ENCODE measurements at places on chromosomes 12 and 14.

DNA sequence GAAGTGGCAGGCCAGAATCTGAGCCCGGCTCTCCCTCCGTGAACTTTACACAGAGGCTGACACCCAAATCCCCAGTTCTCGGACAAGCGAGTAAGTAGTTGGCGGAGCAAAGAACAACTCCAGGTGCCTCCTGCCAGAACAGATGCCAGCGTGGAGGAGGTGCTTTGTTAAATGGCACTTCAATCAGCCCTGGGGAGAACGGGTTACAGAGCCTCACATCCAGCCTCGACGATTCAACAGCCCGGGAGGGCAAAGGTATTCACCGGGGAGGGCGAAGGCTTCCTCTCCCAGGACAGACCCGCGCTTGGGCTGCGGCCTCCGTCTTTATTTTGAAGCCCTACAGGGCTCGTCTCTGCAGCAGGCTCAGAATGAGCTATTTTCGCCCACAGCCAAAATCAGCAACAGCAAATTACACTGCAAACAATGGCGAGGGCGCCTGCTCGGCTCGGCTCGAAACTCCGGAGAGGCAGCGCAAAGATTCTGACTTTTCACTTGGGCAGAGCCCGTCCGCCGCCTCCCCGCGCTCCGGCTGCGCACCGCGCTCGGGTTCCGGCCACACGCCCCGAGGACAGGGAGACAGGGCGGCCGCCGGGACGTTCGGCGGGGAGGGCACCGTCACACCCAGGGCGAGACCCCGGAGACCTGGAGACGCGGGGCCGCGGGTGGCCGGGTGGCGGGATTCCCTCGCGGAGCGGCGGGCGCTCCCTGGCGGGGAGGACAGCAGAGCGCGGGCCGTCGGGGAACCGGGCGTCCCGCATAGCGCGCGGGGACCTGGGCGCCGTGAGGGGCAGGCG, 811 bp downstream of the TMCC3 start:
- H3K36me3 ChIP-seq, result no peaks in the 10 kb centered on the region
- DNase-seq, result peak; percentile 71
- H3K27me3 ChIP-seq, result no peaks in the 10 kb centered on the region
- H3K4me1 ChIP-seq, result peaks cover 15% of the 10 kb centered on the region
- H3K4me3 ChIP-seq, result peak overlapping the region; percentile 73

GRCh38 chr12:71541583-71541982, 102.0 kb downstream of the LGR5 start:
- no peaks in the 10 kb centered on the region for H3K4me1 ChIP-seq
- no peaks in the 10 kb centered on the region for H3K36me3 ChIP-seq

DNA sequence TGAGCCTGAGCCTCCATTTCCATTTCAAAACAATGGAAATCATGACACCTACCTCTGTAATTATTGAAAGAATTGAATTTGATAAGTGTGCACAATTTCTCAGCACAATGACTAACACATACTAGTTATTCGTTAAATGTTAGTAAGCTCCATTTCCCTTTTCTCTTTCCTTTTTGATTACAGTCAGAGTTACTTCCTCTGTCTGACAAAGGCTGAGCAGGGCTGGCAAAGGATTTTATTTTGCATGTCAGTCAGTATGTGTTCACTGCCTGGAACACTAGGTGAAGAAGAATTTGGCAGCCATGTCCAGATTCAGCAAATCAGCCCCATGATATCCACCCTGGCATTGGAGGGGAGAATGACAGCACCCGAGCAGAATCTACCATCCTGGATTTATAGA, 12.2 kb upstream of the RHOJ start:
- no peak for DNase-seq
- H3K27me3 ChIP-seq, result no peaks in the 10 kb centered on the region
- H3K4me1 ChIP-seq, result no peaks in the 10 kb centered on the region
- H3K36me3 ChIP-seq, result no peaks in the 10 kb centered on the region

DNA sequence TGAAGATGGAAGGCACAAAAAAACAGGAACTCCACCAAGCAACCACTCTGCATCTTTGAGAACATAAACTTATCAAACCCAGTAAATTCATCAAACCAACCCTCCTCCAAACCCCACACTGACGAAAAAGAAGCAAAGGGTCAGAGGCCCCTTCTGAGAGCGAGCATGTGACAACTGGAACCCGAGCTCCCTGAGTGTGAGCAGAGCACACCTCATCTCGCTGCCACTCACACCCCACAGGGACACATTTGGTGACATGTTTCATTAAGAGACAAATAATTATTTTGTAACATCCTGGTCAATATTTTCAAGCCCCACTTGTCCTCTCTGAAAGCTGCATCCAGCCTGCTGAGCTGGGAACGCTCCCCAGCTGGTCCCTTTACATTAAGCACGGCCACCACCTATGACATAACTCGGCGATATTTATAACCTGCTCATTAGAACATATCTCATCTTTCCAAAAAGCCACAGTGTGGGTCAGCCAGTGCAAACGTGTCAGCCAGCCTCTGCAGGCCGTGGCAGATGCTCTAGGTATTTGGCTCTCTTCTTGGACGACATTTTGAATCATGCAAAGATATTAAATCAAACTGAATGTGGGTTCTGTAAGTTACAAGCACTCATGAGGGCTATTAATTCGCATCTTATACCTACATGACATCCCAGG, 120.1 kb downstream of the TTC7B start:
- no peaks in the 10 kb centered on the region for H3K27me3 ChIP-seq
- no peak overlapping the region for H3K4me3 ChIP-seq
- peaks cover 33% of the 10 kb centered on the region for H3K4me1 ChIP-seq
- DNase-seq, result no peak
- no peak overlapping the region for H3K27ac ChIP-seq

GRCh38 chr12:122895704-122896636, at the start of gene VPS37B:
Gene VPS37B, minus strand, starts transcription at chr12:122896124. Its CDS starts 62 bp downstream, at chr12:122896062.
- H3K4me1 ChIP-seq, result peaks cover 51% of the 10 kb centered on the region
- DNase-seq, result peak; percentile 93
- H3K27ac ChIP-seq, result peak within 1 kb of the TSS; percentile 92
- H3K27me3 ChIP-seq, result no peaks in the 10 kb centered on the region

GRCh38 chr12:22624548-22624869, 462 bp upstream of the ETNK1 start:
- DNase-seq, result no peak
- H3K4me3 ChIP-seq, result peak overlapping the region; percentile 66
- H3K27ac ChIP-seq, result peak overlapping the region; percentile 91
- no peaks in the 10 kb centered on the region for H3K27me3 ChIP-seq
- H3K36me3 ChIP-seq, result no peaks in the 10 kb centered on the region

GRCh38 chr12:55697686-55698085, 10.0 kb downstream of the ITGA7 start:
- peak; percentile 43 for DNase-seq
- H3K27ac ChIP-seq, result no peak overlapping the region
- peaks cover 6% of the 10 kb centered on the region for H3K36me3 ChIP-seq
- no peak overlapping the region for H3K4me3 ChIP-seq
- no peaks in the 10 kb centered on the region for H3K27me3 ChIP-seq

DNA sequence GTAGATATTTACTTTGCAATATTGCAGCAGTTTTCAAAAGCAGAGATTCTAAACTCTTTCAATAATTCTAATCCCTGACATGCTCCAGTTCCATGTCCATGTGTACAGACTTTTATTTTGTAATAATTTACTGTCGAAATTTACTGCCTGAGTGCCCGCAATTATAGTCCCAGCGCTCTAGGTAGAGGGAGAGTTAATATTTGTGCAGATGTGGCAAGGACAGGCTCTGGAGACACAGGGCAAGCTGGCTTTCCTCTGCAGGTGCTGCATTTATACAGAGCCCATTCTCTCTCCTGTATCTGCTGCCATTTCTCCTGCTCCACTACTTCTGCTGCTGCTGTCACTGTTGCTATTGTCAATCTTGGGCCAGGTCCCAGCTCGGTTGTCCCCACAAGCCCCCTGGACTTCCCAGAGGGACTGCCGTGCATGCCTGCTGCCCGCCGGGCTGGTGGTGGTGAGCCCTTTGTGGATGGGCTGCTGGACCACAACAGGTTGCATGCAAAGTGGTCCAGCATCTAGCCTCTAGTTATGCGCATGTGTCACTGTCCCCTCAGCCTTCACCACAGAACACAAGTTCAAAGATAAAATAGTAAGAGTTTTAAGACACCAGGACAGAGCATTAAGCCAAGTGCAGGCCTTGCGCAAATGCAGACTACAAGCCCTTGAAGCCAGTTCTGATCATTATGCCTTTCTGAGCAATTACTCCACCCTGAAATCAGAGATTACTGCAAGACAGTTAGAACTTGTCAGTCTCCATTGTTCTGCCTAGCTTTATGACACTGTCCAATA, 40.8 kb upstream of the CSRP2 start:
- H3K27me3 ChIP-seq, result no peaks in the 10 kb centered on the region
- no peak overlapping the region for H3K4me3 ChIP-seq
- no peak overlapping the region for H3K27ac ChIP-seq
- DNase-seq, result no peak
- no peaks in the 10 kb centered on the region for H3K36me3 ChIP-seq

- H3K27me3 ChIP-seq, result no peaks in the 10 kb centered on the region
- DNase-seq, result no peak
- no peak overlapping the region for H3K27ac ChIP-seq
- H3K36me3 ChIP-seq, result peaks cover 14% of the 10 kb centered on the region
- no peak overlapping the region for H3K4me3 ChIP-seq
- H3K4me1 ChIP-seq, result no peaks in the 10 kb centered on the region
Observed at GRCh38 chr14:87955501-87955900, 37.5 kb downstream of the GALC start.

GRCh38 chr14:77505031-77505430, 6.4 kb upstream of the ISM2 start:
- no peak overlapping the region for H3K4me3 ChIP-seq
- H3K27me3 ChIP-seq, result no peaks in the 10 kb centered on the region
- H3K27ac ChIP-seq, result no peak overlapping the region
- no peaks in the 10 kb centered on the region for H3K4me1 ChIP-seq
- DNase-seq, result no peak
- peaks cover 12% of the 10 kb centered on the region for H3K36me3 ChIP-seq

GRCh38 chr12:128178966-128179365, 88.0 kb upstream of the TMEM132C start:
- no peak overlapping the region for H3K4me3 ChIP-seq
- H3K27ac ChIP-seq, result no peak overlapping the region
- no peaks in the 10 kb centered on the region for H3K27me3 ChIP-seq
- DNase-seq, result no peak

- peak; percentile 84 for DNase-seq
- peak overlapping the region; percentile 100 for H3K27ac ChIP-seq
- H3K4me3 ChIP-seq, result peak overlapping the region; percentile 89
- H3K4me1 ChIP-seq, result peaks cover 69% of the 10 kb centered on the region
- H3K27me3 ChIP-seq, result no peaks in the 10 kb centered on the region
Observed at GRCh38 chr12:121797937-121798786, 4.7 kb upstream of the RHOF start.

DNA sequence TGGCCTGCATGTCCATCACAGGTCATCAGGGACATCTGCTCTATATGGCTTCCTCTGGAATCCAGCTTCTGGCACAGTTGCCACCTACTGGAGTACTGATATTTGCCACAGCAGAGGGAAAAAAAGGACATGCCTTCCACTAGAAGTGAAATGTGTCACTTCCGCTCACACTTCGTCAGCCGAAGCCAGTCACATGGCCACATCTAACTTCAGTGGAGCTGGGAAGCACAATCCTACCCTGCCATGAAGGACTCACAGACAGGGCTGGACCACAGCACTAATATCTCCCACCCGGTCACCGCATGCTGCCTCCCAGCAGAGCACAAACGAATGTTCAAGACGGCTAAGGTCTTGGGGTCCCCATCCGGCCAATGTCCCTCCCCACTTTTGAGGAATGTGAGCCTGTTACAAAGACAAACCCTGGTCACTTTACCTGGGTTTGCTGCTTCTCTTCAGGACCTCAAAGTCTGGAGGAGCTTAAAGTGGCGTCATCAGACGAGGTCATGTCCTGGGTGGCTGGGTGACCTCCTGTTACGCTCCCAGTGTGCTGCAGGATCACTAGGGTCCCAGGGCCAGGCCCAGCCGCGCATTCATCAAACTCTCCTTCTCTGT, 98.6 kb downstream of the GCH1 start:
- H3K27ac ChIP-seq, result no peak overlapping the region
- H3K4me1 ChIP-seq, result peaks cover 11% of the 10 kb centered on the region

GRCh38 chr14:92492258-92492657, 21.3 kb upstream of the RIN3 start:
- no peaks in the 10 kb centered on the region for H3K27me3 ChIP-seq
- no peaks in the 10 kb centered on the region for H3K36me3 ChIP-seq
- H3K27ac ChIP-seq, result peak overlapping the region; percentile 4
- no peak overlapping the region for H3K4me3 ChIP-seq
- peaks cover 3% of the 10 kb centered on the region for H3K4me1 ChIP-seq

DNA sequence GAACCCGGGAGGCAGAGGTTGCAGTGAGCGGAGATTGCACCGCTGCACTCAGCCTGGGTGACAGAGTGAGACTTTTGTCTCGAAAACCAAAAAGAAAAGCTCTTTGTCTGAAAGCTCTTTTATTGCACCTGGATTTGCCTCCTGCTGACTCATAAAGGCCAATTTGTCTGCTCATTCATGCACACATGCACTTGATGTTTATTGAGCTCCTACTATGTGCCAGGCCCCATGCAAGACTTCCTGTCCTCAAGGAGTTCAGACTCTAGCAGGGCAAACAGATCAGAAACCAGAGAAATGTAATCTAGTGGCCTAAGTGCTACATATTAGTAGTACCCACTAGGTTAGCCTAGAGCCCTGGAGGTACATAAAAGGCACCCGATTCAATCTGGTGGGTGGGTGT, 16.3 kb upstream of the MLEC start:
- H3K4me1 ChIP-seq, result peaks cover 3% of the 10 kb centered on the region
- DNase-seq, result no peak
- H3K27me3 ChIP-seq, result no peaks in the 10 kb centered on the region
- no peak overlapping the region for H3K4me3 ChIP-seq
- no peak overlapping the region for H3K27ac ChIP-seq
- H3K36me3 ChIP-seq, result no peaks in the 10 kb centered on the region

DNA sequence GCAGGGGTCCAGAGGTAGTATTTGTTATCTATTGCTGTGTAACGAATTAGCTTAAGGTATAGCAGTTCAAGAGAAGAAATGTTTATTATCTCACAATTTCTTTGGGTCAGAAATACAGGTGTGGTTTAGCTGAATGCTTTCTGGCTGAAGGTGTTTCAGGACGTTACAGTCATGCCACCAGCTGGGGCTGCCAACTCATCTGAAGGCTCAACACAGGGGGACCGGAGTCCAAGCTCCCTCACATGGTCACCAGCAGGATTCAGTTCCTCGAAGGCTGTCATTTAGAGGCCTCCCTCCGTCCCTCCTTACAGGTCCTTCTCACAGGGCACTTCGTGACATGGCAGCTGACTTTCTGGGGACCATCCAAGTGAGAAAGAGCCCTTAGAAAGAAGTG, 37.5 kb upstream of the SINHCAF start:
- H3K27ac ChIP-seq, result no peak overlapping the region
- no peaks in the 10 kb centered on the region for H3K36me3 ChIP-seq
- peaks cover 13% of the 10 kb centered on the region for H3K4me1 ChIP-seq
- no peaks in the 10 kb centered on the region for H3K27me3 ChIP-seq

- H3K27ac ChIP-seq, result no peak overlapping the region
- no peak for DNase-seq
- no peak overlapping the region for H3K4me3 ChIP-seq
- no peaks in the 10 kb centered on the region for H3K36me3 ChIP-seq
- H3K4me1 ChIP-seq, result no peaks in the 10 kb centered on the region
- H3K27me3 ChIP-seq, result no peaks in the 10 kb centered on the region
Observed at GRCh38 chr14:72060917-72061316, 128.7 kb downstream of the RGS6 start.

- H3K27me3 ChIP-seq, result no peaks in the 10 kb centered on the region
- no peak overlapping the region for H3K4me3 ChIP-seq
- H3K4me1 ChIP-seq, result peaks cover 6% of the 10 kb centered on the region
- H3K27ac ChIP-seq, result no peak overlapping the region
Observed at GRCh38 chr14:90753456-90754005, 62.7 kb downstream of the TTC7B start.

All from suprapubic skin (tissue), 4 donors.